ENCODE measurements at places on chromosomes 2 and 18.

- no peak for DNase-seq
Observed at GRCh38 chr2:165640247-165640929, 153.7 kb downstream of the GALNT3 start.

GRCh38 chr2:156199588-156199987 is 132.9 kb downstream of the NR4A2 start:
- no peak for DNase-seq

DNA sequence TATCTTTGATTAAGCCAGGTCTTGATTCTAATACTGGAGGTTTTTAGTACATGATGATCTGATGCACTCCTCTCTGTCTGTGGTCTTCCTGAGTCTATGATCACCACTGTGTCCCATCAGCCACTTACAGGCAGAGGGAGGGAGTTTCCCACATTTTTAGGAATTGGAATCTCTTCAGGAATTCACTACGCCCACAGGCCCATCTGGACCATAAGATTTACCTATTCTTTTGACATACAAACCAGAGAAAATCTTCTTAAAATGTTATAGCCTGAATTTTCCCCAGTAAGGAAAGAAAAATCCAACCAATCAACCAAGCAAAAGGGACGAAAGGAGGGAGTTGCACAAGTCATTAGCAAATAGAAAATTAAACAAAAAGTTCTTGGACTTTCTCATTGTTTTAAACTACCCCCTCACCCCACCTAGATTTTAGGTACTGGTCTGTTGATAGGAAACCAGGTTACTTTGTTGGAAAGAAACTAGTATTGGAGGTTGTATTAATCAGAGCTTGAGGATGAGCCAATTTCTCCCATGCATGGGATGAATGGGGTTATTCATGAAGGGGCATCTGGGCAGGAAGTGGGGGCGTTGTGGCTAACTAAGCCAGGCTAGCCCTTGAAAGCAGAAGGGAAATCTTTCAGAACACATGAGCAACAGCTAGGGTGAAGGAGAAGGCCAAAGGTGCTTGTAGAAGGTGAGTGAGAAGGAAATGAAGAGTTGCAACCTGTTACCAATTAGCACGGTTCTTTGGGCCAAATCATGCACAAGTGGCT is 328.2 kb upstream of the MEX3C start:
- DNase-seq = no peak

DNA sequence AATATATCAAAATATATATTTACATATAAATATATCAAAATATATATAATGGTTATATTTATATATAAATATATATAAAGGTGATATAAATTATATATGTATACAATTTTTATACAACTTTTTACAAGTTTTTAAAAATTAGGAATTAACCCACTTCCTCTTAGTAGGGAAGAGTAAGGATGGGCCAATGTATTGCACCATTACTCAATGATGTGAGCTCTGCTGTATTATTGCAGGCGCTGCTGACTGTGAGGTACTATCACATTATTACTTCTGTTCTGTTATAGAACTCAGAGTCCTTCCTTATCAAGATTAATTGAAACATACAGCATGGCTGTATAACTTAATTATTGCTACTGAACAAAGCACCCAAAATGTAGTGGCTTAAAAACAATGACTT is 46.0 kb downstream of the CCDC195 start:
- no peak for DNase-seq

GRCh38 chr2:127953128-127953718 is 67.5 kb upstream of the AMMECR1L start:
- peak; percentile 27 for DNase-seq
